ENCODE measurements at places on chromosomes 11 and 22.

DNA sequence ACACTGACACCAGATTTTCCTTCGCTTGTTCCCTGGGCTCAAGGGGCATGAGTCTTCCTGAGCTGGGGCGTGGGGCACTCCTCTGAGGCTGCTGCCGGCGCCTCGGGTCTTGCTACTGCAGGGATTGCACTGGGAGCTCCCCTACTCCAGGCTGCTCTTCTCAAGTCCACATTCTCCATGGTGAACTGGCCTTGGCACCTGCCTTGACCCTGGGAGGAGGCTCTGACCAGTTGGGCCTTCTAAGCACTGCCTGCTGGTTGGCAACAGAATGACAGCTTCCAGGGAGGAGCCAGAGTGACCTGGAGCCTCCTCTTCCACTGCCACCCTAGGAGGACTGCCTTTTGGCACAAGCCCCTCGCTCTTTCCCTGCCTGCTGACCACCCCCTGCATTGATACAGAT, 9.5 kb downstream of the FREY1 start:
- no peak for DNase-seq

- DNase-seq, result no peak
Observed at GRCh38 chr11:101453682-101454081, 130.1 kb downstream of the TRPC6 start.

DNA sequence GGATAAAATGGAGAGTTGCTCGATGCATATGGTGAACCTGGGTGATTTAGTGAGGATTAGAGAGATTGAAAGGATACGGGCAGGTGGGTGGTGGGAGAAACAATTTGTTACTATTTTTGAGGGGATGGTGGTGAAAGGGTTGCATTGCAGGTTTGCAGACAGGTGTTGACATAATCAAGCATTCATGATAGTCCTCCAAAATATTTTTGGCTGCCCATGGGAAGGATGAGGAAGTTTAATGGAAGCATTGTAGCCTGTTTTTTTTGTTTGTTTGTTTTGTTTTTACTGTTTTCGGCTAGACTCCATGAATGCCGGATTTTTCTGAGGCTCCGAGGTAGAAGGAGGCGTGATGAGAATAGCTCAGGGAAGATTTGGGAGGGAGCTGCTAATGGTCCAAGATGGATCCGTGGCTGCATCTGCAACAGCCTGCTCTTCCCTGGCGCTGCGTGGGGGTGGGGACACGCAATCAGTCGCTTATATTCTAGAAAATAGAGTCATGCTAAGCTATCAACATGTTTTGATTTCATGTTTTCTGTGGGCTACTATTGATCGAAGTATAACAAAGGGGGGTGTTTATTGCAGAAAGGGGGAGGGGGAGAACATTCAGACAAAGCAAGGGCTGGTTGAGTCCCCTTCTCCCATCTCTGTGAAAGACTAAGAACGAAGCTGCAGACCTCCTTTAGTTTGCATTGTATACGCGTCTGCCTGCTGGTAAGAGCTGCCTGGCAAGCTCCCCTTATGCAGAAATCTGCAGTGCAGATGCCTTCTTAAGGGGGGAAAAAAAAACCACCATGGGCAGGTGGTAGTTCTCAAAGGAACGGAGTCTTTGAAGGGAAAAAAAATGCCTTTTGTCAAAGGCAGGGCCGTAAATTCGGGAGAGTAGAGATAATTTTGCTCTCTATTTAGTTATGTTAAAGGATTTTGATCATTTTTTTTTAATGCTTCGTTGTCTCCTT, 1.0 kb downstream of the RTN3 start:
- peak; percentile 63 for DNase-seq

DNA sequence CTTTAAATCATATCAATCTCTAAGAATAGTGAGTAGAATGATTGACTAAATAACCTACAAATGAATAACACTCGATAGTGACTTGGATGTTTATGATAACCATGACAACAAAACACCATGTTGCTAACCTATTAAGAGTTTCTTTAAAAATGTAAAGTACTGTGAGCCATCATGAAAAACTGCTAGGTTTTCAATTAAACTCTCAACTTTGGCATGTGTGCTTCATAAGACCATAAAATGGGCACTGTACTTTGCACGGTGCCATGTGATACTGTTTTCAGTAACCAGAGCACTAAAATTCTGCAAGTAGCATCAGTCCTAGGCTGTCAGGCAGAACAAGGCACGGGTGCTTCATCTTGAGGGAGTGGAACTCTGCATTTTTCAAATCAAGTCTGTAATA, 96.2 kb upstream of the TRIM77 start:
- no peak for DNase-seq

GRCh38 chr11:118295815-118296454, 8.6 kb upstream of the CD3E start:
- DNase-seq, result peak; percentile 40

- no peak for DNase-seq
Observed at GRCh38 chr11:111088847-111089355, 156.6 kb upstream of the POU2AF2 start.

GRCh38 chr11:118164885-118165284, 11.6 kb downstream of the SCN2B start:
- DNase-seq, result no peak

DNA sequence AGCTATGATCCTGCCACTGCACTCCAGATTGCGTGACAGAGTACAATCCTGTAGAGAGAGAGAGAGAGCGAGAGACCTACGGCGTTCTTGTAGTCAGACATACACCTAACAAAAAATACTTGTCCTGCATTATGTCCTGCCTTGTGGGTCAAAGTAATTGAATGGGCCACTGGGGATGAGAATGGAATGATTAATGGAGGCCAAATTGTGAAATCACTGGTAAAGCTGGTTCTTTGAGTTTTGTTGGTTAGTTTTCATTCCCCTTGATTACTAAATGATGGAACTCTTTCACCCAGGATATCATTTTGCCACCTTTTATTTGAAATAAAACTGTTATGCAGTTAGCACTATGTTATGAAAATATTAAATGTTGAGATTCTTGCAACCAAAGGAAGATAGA, 18.7 kb downstream of the GAS2 start:
- DNase-seq, result no peak

DNA sequence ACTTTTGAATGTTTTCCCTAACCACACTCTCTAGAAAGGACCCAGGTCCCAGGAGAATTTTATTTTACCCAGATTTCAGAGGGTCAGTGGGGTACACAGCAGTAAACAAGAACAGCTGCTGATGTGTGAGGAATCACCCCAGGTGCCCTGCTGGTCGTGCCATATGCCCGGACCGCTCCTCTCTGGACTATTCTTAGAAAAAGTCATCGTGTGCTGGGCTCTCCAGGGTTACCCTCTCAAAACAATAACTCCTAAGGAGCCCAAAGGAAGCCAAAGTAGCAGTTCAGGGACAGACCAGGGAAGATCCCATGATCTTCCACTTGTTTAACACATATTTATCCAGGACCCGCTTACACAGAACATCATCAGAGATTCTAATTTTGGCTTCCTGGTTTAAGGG, 29.7 kb downstream of the LRP4 start:
- DNase-seq, result no peak

DNA sequence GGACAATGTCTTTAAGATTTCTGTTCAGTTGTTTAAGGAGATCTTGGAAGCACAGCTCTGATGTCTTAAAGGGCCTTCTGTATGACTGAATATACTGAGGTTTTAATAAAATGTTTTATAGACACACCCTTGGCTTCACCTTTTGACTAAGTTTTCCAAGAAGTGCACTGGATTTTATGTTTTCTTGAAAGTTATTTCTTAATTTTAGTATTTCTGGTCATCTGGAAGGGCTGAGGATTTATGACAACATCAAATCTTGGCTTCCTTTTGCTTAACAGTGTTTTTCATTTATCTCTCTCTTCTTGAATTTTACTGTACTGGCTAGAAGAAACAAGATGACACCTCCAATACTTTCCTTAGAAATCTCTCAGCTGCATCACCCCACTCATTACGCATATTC, 2423.4 kb downstream of the LRRC4C start:
- DNase-seq, result no peak

- no peak for DNase-seq
Observed at GRCh38 chr22:48147404-48147803, 1385.0 kb downstream of the TBC1D22A start.

- DNase-seq, result peak; percentile 66
Observed at GRCh38 chr11:45658292-45658991, 7.0 kb downstream of the CHST1 start.

- no peak for DNase-seq
Observed at GRCh38 chr11:47253660-47254059, 4.1 kb upstream of the NR1H3 start.

DNA sequence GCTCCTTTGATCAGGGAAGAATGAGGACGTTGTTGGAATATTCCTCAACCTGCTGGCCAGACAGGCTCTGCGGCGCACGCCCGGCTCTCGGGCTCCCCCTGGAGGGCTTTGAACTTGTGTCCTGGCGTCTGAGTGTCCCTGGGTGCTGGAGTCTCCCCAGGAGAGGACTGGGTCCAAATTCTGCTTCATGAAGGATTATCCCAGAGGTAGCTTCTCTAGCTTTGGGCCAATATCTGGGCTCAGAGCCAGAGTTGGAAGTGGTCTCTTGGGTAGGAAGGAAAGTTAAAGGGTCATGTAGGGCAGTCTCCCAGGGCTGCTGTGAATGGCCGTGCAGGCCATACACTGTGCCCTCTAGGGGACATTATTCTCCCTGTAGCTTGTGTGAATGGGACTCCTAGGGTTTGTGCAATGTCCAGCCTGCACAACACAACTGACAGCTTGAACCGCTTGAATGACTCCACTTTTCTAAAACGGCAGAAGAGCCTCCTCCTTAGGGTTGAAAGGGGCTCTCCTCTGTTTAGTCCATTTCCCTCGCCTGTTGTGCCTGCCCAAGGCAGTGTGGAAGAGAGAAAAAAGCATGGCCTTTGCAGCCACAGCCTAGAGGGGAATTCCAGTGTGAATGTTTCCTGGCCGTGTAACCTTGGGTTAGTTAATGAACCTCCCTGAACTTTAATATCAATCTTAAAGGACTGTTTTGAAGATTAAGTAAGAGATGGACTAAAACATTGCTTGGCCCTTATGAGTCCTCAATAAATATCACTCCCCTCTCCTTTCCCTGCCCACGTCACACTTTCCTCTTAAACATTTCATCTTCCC, 111.2 kb upstream of the THY1 start:
- DNase-seq, result peak; percentile 82

GRCh38 chr22:36571991-36572390, 43.0 kb upstream of the EIF3D start:
- no peak for DNase-seq

DNA sequence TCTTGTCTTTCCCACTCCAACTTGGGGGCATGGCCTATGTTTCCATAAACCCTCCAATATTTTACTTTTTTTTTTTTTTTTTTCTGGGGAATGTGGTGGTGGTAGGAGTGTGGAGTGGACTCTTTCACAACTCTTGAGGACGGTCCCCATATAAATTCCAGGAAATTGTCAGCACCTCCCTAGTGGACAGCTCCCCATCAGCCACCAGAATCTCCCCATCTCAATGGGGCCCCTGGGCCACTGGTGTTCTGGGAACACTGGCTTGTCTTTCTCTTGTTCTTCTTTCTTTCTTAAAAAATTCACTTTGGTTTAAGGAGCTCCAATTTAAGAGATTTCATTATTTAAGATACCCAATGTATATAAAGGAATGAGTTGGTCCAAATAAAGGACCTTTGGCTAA, 74.1 kb downstream of the ADM start:
- peak; percentile 55 for DNase-seq

- no peak for DNase-seq
Observed at GRCh38 chr22:40241200-40241763, 63.6 kb downstream of the TNRC6B start.

DNA sequence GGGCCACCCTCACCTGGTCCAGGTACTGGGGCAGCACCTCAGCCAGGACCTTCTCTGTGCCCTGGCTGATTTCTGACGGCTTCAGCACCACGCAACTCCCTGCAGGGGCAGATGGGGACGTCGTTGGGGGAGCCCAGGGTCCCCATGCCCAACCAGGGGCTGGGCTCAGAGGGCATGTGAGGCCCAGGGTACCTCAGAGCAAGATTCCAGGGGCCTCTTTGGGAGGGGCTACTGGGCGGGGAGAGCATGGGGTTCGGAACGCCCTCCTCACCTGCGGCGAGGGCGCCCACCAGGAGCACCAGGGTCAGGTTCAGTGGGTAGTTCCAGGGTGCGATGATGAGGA, 8.1 kb downstream of the ALDH3B2 start:
- DNase-seq, result no peak

DNA sequence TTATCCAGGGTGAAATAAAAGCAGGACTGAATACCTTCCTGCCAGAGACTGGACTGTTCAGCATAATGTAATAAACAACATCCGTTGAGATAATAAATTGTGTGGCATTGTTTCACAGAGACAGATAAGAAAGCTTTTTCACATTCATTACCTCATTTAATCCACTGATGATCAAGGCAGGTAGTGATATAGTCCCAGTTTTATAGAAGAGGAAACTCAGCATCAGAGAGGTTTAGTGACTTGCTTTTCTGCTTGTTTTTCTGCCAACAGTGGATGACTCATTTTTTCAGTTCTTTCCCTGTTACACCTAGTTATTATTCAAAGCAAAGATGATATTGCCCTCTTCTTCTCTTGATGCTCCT, 4.0 kb downstream of the MYO18B start:
- DNase-seq, result no peak

GRCh38 chr11:19683141-19683805, 29.4 kb upstream of the NAV2 start:
- DNase-seq, result no peak

DNA sequence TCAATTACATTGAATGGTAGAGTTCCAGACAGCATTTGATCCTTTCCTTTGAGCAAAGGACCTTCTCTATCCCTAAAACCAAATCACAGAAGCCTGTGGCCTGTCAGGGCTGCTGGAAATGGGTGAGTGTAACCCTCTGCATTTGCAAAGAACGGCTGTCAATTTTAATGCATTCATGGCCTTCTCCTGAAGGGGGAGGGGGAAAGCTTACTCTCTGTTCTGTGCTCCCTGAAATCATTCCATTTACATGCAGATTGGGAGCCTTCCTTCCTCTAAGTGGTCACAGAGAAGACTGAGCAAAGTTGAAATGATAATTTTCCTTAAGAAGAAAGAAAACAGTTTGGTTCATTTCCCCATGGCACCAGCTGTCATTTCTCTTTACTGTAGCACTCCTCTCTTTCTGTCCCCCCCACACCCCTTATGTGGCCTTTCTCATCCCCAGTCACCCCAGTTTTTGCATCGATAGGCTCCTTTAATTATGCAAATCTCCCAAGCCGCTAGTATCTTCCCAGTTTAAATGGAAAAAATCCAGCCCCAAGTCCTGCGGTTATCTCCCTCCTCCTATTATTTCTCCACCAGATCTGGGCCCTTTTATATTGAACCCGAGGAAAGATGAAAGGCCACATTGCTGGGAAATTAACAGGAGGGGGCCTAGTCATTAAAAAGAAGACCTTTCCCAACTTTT, 109.4 kb upstream of the KIRREL3 start:
- DNase-seq, result no peak
